Transverse colon (tissue), 4 donors: ENCODE measurements at places on chromosomes 3 and 15.

- DNase-seq = no peak
Measured at GRCh38 chr3:194739498-194740284, 54.0 kb downstream of the FAM43A start.

DNA sequence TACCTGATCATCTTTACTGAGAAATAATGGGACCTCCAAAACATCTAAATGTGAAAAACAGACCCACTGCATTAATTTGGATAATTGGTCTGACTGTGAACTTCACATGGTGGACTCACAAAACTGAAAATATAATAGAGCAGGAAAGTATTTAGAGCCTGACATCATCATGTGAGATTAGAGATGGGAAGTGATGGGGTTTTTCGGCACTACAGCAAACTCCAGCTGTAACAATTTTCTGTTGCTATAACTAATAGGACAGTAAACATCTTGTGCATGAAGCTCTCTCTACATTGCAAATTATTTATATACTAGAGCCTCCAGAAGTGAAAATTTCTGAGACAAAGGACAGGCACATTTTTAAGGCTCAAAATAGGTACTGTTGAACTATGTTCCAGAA is 32.2 kb downstream of the VEPH1 start:
- DNase-seq = no peak

GRCh38 chr3:81291586-81291985 is 469.9 kb downstream of the GBE1 start:
- DNase-seq = no peak

DNA sequence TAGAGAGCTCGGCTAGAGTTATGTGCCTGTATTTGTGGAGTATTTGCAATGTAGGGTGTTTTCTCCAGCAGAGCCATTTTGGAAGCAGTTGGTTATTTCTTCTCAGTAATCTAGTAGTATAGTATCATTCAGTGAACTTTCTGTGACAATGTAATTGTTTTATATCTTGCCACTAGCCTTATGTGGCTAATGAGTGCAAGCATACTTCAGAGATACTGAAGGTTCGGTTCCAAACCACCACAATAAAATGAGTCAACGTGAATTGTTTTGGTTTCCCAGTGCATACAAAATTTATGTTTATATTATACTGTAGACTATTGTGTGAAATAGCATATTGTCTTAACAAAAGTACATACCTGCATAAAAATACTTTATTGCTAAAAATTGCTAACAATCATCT is 286.9 kb upstream of the TBL1XR1 start:
- DNase-seq = no peak

DNA sequence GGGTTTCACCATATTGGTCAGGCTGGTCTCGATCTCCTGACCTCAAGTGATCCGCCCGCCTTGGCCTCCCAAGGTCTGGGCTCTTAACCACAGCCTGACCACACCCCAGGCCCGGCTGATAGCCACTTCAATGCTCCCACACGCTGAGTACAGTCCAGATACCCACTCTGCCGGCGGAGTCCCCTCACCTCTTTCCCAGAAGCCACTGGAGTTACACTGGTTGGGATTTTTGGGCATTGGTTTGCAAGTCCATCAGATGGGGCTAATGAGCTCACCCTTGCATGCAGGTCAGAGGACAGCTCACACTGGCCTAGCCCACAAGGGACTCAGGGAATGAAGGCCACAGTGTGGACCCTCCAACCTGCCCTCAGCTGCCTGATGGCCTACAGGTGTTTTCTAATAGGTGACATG is 60.1 kb downstream of the IQSEC1 start:
- no peak for DNase-seq
